ENCODE measurements at places on chromosomes 7 and 10.

DNA sequence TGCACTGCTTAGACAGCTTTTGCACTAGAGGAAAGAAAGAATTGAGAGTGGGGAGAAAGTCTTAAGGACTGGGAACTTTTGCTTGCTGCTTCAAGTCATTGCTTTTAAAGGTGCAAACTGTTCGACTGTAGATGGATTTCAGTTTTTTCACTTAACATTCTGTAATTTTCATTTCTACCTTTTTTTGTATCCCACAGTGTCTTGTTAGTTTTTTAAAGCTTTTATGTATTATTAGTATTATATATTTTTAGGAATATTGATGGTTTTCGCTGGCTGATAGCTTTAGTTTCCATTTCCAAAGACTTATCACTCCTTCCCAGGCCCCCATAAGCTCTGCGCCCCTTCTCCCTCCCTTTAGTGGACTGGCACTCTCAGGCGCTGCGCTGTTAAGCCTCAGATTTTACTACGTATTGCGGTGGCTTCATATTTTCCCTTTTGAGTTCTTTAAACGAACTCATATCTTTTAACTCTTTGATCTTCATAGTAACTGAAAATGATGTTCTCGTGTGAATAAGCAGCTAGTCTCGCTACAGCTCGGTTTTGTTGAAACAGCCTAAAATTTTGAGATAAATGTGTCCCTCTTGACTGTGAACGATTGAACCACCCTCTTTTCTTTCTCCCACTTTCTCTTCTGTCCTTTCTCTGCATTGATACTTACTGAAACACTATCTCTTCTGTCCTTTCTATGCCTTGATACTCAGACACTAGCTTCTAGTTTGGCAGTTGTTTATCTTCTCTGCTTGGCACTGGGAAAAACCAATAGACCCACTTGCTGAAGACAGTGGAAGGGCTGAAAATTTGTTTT lies 2.5 kb upstream of the ETV1 start:
- no peak for DNase-seq

- DNase-seq: no peak
These were observed 1134.0 kb upstream of the LRRN3 start for GRCh38 chr7:109956916-109957315.

DNA sequence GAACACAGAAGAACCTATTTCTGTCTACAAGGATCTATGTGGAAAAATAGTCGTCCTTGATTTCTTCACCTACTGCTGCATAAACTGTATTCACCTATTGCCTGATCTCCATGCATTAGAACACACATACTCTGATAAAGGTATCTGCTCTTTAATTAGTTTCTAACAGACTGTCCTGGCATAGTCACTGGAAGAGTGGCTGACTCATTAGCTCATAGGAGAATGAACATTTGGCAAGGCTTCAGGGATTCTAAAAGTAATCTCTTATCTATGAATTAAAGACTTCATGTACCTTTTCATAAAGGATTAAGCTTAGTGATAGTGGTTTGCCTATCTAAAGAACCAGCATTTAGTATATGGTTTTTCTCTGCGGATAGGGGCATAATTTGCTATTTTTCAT lies 4.1 kb downstream of the NHLRC2 start:
- no peak for DNase-seq

- no peak for DNase-seq
These were observed 27.3 kb downstream of the TFAM start for GRCh38 chr10:58412502-58412961.

GRCh38 chr7:128697302-128697905 lies 25.3 kb downstream of the GARIN1A start:
- DNase-seq: peak; percentile 53

DNA sequence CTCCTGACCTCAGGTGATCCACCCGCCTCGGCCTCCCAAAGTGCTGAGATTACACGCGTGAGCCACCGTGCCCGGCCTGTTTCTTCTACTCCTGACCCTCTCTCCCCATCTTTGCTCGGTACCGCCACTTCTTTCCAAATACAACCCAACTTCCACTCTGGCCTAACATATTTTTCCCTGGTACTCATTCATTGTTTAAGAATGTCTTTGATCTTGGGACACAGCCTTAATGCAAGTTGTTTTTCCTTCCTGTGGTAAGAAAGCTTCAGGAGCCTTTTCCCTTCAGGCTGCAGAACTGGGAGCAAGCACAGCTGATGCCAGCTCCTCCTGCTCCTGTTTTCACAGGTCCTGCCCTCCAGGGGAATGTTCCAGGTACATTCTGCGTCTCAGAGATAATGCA lies 13.7 kb downstream of the CALML3 start:
- DNase-seq: no peak

GRCh38 chr10:125024497-125025234 lies 82.7 kb downstream of the ZRANB1 start:
- DNase-seq: no peak

- DNase-seq: no peak
These were observed 390.3 kb upstream of the PCDH15 start for GRCh38 chr10:55191236-55191860.

DNA sequence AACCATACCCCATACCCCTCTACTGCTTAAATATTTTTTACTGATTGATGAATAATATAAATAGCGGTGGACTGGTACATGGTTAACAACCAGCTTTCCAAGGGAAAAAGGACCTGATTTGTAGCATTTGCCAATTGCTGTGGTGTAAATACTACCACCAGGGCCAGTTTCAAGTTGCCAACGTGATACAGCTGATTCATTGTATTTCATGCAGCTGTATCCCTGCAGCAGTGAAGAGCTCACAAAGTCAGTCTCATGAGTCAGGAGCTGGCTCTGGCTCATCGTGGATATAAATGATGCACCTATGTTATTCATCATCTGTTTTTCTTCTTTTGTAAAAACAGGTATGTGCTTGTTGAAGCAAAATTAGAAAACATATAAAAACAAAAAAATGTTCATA lies 15.2 kb downstream of the CALML5 start:
- no peak for DNase-seq

- DNase-seq: no peak
These were observed 8.5 kb downstream of the SP8 start for GRCh38 chr7:20778063-20778721.

DNA sequence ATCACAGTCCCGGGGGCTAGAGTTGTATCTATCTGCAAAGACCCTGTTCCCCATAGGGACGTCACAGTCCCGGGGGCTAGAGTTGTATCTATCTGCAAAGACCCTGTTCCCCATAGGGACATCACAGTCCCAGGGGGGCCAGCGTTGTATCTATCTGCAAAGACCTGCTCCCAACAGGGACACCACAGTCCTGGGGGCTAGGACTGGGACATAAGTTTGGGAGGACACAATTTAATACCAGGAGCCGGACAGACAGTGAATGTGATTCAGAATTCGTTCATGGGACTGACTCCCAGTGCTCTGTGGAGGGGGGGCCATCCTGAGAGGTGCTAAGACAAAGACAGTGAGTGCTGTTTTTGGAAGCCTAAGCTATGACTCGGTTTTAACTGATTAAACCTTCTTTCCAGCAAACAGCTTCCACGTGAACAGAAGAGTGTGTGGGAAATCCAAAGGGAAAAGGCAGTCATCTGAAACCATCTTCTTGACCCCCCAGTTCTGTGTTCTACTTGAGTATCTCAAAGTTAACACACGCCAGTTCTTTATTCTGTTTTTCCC lies 153.0 kb downstream of the DIP2C start:
- DNase-seq: no peak

DNA sequence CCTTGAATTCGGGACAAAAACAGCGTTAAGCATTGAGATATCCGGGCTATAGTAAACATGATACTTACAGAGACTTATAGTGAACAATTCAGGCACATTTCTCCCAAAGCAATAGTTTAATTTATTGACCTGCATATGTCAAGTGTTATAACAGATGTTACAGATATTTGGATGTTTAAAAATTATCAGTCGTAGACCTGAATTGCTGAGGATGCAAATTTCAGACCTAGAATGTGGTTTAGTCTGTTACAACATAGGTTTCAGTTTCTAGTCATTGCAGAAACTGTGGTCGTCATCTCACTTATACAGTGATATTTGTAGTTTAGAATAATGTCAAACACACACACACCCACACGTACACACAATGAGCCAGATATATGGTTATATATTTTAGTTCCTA lies 85.2 kb downstream of the VTI1A start:
- no peak for DNase-seq

DNA sequence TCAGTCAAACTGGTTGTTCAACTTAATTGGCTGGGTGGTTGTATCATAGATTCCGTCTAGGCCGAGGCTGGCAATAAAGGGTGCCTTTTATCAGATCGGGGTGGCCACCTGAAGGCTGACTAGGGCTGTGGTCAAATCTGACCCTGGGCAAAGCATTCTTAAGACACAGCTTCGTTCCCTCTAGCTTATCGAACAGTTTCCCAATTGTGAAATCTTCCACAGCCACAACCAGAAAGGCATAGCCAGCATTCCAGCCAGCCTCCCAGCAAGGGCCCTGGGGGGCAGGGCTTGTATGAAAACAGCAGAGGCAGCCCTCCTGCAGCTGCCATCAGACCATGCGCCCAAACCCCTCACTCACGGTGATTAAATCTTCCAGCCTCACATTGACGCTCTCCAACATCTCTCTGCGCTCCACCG lies 42.5 kb upstream of the TMEM213 start:
- DNase-seq: no peak

DNA sequence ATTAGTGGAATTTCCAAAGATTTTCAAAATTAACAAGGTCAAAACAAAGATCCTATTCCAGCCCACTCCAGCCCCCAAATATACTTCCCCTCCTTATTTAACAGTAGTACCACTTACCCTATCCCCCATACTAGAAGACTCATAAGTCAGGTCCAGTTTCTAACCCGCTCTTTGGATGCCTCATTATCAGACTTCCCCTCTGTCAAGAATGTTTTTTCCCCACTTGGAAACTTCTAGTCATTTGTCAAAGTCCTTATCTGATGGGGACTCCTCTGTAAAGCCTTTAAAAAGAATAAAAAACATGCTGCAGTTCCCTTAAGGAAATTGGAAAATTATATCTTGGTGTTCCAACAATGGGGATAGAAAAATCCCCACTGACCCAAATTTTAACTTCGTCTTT lies 70.1 kb downstream of the IMMP2L start:
- no peak for DNase-seq

DNA sequence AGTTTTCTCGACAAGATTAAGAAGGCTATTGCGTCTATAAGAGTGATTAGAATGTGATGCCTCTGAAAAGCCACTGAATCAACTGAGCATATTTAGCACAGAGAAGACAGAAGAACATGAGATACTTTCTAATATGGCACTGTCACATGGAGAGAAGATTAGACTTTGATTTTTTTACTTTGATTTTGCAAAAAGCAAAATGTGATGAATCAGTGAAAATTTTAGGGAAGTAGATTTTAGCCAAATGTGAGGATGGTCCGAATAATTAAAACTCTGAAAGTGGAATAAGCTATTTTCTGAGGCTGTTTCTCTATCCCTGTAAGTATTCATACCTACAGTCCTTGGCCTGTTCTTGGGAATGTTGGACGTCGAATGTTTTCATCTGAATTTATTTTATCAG lies 11.8 kb downstream of the MDFIC start:
- DNase-seq: no peak

GRCh38 chr10:26870766-26871165 lies 10.0 kb upstream of the ABI1 start:
- DNase-seq: no peak

DNA sequence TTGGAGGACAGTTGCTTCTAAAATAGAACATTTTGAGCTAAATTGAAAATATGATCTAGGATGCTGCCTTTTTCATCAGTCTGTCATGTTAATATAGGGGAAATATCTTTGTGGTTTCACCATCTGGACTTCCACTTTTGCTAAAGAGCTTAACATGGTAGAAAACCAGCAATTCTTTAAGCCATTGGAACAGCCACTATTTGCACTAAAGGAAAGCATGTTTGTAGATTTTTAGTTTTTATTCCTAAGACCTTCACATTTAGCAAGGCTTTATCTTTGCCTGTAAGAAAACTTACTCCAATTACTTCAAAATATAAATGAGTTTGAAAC lies 291.0 kb downstream of the RNLS start:
- DNase-seq: no peak

DNA sequence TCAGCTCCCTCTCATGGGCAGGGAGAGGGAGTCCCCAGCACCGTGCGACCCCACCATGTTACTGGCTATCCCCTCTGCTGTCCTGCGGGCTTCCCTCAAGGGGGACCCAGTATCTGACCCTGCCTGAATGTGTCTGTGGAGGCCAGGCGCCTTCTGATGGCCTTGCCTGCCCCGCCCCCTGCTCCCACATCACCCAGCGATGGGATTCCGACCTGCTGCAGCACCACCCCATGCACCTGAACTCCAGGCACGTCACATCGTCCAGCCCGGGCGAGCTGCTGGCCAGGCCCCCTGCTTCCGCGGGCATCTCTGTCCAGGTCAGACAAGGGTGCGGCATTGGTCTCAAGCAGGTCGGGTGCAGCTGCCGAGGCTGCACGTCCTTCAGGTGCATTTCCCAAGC lies 19.0 kb downstream of the LRRC27 start:
- no peak for DNase-seq

DNA sequence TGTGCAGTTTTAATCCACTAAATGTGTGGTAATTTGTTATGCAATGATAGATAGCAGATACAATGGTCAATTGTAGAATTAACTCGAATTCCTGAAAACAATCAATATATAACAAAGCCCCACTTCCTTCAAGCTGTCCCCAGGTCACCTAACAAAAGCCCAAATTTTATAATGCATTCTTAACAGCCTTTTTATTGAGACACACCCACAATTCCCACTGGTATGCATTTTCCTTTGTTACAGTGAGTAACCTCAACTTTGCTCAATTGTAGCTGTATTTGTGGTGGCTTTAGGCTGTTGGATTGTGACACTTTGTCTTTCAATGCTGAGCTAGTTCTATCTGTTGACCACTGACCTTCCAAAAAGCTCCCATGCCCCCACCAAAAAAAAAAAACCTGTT lies 279.8 kb upstream of the CACNA2D1 start:
- no peak for DNase-seq

- no peak for DNase-seq
These were observed 14.7 kb downstream of the PWWP2B start for GRCh38 chr10:132411561-132412253.

DNA sequence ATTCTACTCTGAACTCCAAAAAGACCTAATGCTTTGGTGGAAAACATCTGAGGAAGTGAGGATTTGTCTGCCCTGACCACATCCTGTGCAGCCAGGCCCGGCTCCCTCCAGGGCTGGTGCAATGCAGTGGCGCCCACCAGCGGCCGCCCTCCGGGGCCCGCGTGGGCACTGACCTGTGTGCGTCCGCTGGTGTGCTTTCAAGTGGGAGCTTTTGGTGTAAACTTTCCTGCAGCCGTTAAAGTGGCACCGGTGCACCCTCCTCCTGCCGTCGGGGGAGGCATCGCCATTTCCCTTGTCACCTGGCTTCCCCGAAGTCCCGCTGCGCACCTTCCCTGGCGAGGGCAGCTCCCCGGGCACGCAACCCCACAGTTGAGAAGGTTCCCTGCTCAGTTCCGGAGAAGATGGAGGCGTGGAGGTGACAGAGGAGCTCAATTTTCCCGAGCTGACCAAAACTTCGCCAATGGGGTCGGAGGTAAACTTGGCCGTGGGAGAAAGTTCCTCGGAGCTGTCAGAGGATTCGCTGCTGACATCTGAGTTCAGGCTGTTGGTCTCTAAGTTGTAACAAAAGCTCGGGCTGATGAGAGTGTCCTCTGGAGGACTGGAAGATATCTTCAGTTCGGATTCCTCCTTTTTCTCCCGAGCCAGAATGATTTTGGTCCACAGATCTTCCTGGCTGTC lies 3.4 kb downstream of the KLF6 start:
- no peak for DNase-seq

GRCh38 chr7:80790877-80791276 lies 128.0 kb downstream of the SEMA3C start:
- DNase-seq: no peak

- DNase-seq: no peak
These were observed 78.1 kb upstream of the PRR15 start for GRCh38 chr7:29485339-29486190.

- no peak for DNase-seq
These were observed 61.1 kb downstream of the PPP1R17 start for GRCh38 chr7:31748084-31748483.

All from stimulated activated CD4-positive, alpha-beta T cell treated with anti-CD3 and anti-CD28 coated beads, Interleukin-12 subunit alpha, Interleukin-12 subunit beta, amount 100 ng/mL, for 48 hours (primary cell).